ENCODE measurements at places on chromosomes 7 and 10. TPM values are rescaled to one million over a fixed set of nuclear protein-coding genes. Genes with fewer than 3 reads are reported as not detected.

MKX gene
- total RNA-seq, result 0.86 TPM

PTPN20 gene
- not detected for total RNA-seq

RPEL1 gene
- total RNA-seq, result not detected

SCART1 gene
- total RNA-seq, result 2.0 TPM

TUBAL3 gene
- total RNA-seq, result 0.19 TPM

IL2RA gene
- total RNA-seq, result 1,064 TPM

EEPD1 gene
- 0.26 TPM for total RNA-seq

SFRP5 gene
- total RNA-seq, result not detected

TET1 gene
- 0.31 TPM for total RNA-seq

ADIRF gene
- total RNA-seq, result not detected

PPP1R9A gene
- 0.69 TPM for total RNA-seq

BUB3 gene
- total RNA-seq, result 163 TPM

Measured in natural killer cell treated with Interleukin-12 subunit alpha and Interleukin-12 subunit beta and Interleukin-15 and Interleukin-18, amount 100 ng/mL, for 72 hours (primary cell).